ENCODE measurements at places on chromosomes 11 and 22.
A peak's percentile ranks its signal among the peaks of the same experiment; 100 is the strongest.

GRCh38 chr22:50347157-50347556 is 4.0 kb downstream of the PPP6R2 start:
- DNase-seq = no peak

GRCh38 chr22:39559456-39560105 is 11.0 kb upstream of the CACNA1I start:
- no peak for DNase-seq

GRCh38 chr11:78192223-78192719 is 3.6 kb downstream of the USP35 start:
- DNase-seq = peak; percentile 81

GRCh38 chr11:125446279-125446678 is 49.8 kb downstream of the FEZ1 start:
- DNase-seq = no peak

- no peak for DNase-seq
Observed at GRCh38 chr11:890794-891540, 19.6 kb downstream of the CHID1 start.

- peak; percentile 76 for DNase-seq
Observed at GRCh38 chr11:72041364-72042063, 38.8 kb downstream of the NUMA1 start.

GRCh38 chr11:116414357-116414880 is 358.4 kb downstream of the BUD13 start:
- no peak for DNase-seq

DNA sequence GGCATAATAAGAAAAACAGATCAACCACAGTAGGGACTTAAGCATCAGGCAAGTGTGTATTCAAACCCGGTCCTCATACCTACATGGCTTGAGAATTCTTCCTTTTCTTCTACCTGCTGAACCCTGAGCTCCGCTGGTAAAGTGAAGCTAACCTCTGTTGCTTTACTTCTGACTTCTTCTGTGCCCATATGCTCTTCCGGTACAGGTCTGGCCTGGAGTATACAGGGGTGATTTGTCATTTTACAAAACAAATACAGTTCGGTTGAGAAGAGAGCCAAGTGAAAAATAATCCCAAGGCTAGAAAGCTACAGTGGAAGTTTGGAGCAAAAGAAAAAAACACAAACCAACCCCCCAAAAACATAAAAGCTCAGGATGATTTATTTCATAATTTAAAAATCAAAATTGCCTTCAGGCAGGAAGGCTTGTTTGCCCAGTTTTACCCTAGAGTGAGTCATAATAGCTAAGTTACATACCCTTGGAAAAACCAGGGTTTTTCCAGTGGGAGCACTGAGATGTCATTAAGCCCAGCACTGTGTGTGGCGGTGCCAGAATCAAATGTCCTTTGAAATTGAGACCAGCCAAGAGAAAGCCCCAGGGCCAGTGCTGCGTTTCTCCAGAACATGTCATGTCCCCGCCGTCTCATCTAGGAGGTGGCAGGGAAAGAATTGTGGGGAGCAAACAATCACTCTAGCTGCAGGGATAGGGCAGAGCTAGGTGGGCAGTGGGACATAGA is 305.5 kb upstream of the ISX start:
- DNase-seq = no peak

DNA sequence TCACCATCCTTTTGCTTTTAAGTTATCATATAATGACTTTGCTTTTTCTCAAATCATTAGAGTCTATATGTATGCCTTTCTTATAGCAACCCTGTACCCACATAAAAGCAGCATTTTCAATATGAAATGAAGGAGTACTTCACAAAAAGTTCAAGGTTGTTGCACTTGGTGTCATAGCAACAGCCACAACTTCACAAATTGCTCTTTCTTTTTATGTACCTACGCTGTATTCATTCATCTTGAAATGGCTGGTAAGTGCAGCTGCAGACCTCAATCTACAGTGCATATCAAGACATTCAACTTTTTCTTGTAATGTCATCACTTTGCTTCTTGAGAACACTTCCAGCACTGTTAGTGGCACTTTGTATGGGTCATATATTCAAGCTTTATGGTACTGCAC is 18.6 kb downstream of the CWC15 start:
- DNase-seq = no peak

GRCh38 chr11:85086504-85087284 is 540.5 kb downstream of the DLG2 start:
- DNase-seq = no peak

GRCh38 chr11:103007521-103007920 is 52.0 kb upstream of the MMP13 start:
- DNase-seq = no peak

- no peak for DNase-seq
Observed at GRCh38 chr11:77092382-77092781, 10.3 kb upstream of the OMP start.

GRCh38 chr11:78415338-78415737 is 2.3 kb downstream of the GAB2 start:
- DNase-seq = no peak

DNA sequence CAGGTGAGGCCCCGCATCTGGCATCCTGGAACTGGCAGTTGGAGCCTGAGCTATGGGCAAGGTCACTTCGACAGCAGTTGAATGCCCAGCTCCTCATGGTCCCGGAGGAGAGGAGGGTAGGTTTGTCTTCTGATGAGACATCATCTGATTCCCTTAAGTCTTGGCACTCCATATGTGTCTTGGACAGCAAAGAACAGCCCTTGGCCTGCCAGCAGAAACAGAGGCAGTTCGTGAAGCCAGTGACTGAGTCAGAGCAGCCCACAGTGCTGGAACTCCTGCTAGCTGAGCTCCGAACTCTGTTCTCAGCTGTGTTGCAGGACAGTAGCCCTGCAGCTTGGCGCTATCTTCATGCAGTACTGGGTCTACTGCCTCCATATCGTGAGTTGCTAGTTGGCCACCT is 1.0 kb downstream of the DNHD1 start:
- DNase-seq = peak; percentile 38

DNA sequence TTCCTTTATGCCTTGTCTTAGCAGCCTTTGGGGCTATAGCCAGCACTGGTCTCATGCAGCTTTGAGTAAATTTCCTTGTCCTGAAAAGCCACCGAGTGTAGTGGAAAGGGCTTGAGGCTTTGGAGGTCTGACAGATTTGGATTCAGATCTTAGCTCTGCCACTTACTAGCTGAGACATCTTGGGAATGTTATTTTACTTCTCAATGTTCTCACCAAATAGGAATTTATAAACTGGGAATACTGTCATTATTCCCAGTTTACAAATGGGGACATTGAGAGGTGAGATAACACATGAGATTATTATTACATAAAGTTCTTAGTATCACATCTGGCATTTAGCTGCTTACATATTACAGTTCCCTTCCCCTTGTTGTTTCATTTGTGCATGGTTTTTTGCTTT is 95.5 kb downstream of the COMMD9 start:
- DNase-seq = no peak

- DNase-seq = no peak
Observed at GRCh38 chr22:49753276-49753890, 74.3 kb downstream of the BRD1 start.

DNA sequence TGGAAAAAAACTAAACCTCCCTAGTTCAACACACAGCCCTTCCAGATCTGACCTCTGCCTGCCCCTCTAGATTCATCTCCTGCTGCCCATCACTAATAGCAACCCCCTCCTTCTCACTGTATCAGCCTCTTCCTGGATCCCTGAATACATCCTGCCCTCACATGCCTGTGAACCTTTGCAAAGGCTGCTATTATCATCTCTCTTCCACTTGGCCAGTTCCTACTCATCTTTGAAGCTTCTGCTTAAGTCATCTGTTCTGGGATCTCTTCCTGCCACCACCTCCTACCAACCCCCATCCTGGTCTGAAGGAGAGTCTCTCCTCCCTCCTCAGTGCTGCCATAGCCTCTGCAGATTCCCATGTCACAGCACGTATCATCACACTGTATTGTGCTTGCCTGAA is 38.0 kb upstream of the AMOTL1 start:
- no peak for DNase-seq

GRCh38 chr22:46965555-46966494 is 203.4 kb downstream of the TBC1D22A start:
- no peak for DNase-seq

DNA sequence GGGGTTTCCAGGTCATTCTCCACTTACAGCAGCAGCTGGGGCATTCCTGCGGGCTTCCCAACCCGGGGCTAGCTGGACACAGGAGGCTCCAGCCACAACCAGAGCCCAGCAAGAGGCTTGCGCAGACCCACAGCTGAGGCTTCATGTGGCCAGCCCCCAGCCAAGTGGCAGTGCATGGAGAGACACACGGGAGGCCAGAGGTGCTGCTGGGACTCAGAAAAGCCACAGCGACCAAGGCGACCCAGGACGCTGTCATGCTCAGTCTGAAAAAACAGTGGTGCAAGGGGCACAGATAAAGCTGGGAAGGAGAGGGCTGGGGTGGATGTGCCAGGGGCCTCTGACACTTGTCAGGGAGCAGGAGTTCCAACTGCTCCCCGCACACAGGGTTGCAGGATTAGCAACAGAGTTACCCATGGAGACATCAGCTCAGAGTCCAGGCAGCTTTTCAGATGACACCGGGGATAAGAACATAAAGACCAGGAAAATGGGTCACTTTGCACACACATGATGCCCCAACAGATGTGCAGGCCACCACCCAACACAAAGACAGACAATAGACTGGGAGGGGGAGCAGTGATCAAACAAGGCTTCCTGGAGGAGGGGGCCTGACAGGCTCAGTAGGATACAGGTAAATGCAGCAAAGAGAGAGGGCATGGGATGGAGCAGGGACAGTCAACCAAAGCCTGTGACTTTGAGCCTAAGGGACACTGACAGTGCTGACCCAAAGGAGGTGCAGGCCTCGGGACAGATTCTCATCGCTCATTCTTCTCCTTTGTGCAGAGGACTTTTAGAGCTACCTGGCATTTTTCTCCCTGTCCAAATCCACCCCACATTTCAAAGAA is 6.9 kb upstream of the NEAT1 start:
- DNase-seq = no peak

DNA sequence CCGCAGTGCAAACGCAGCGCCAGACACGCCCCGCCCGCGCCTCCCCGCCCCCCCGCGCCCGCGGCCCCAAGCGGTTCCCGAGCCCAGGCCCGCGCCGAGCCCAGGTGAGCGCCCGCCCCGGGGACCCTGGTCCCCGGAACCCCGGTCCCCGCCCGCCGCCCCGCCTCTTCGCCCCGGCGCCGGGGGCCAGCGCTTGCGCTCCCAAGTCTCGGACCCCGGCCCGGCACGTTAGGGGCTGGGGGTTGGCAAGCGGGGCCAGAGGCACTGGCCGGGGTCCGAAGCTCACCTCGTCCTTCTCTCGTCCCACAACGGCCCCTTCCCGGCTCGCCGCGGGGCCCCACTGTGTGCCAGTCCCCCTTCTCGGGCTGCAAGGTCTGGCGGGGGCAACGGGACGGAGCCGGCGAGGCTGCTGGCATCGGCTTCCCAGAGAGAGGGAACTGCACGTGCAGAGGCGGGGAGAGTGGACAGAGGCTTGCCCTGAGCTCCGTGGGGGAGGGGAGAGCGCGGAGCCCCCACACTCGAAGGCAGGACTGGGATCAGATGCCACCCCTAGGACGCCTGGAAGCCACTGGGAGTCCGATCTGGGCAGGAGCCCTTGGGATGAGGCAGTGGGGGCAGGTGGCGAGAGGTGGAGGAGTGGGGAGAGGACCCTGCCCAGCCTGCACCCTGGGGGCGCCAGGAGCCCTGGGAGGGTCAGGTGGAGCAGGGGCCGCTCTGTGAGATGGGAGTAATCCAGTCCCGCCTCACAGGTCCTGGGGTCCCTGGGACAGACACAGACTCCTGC is 1.8 kb upstream of the AIFM3 start:
- no peak for DNase-seq

GRCh38 chr11:106262852-106263251 is 185.4 kb downstream of the AASDHPPT start:
- DNase-seq = no peak

- no peak for DNase-seq
Observed at GRCh38 chr11:57646194-57646798, 3.4 kb downstream of the YPEL4 start.

DNA sequence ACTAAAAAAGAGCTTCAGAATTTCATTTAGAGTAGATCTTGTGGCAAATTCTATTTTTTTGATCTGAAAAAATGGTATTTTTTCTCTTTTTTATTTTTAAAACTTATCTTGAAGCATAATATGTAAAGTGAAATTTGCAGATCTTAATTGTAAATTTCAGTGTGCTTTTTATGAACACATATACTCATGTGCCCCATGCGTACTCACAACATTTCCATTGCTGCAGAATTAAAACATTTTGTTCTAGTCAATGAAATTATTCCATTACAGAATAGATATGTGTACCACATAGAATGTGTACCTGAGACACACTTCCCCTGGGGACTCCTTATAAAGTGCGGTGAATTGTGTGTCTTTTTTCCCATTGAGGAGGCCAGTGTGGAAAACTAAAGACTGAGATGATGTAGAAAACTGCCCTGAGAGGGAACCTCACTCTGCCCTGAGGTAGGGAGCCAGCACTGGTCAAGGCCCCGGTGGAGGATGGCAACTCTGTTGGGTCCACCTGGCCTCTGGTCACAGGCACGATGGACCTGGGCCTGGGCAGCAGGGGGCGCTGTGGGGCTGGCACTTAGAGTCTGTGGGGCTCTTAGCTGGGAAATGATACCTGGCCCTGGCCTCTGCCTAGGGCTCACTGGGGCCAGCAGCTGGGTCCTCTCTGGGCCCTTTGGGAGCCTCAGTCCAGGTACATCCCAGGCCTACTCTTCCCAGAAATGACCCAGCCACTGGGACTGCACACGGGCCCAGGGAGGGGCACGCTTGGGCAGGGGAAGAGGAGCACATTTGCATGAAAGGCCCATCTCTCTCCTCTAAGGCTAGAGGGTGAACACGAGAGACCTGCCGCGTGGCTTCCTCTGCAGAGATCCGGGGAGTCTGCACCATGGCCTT is 77.9 kb upstream of the TOP3B start:
- peak; percentile 76 for DNase-seq

Data from posterior cingulate gyrus (tissue), 11 donors.